ENCODE measurements at places on chromosomes 13 and 19. TPM values are rescaled to one million over a fixed set of nuclear protein-coding genes. Genes with fewer than 3 reads are reported as not detected.

AMH gene
- not detected for total RNA-seq

ATP8A2 gene
- 1.4 TPM for total RNA-seq

PGLYRP1 gene
- total RNA-seq = not detected

SELENOW gene
- total RNA-seq = 186 TPM

ADPRHL1 gene
- 6.0 TPM for total RNA-seq

ICAM1 gene
- 7.7 TPM for total RNA-seq

CEACAM8 gene
- total RNA-seq = 0.11 TPM

HIPK4 gene
- total RNA-seq = not detected

ZNF565 gene
- 10.8 TPM for total RNA-seq

UNC13A gene
- total RNA-seq = 0.48 TPM

IZUMO1 gene
- not detected for total RNA-seq

CCDC169 gene
- total RNA-seq = 7.0 TPM

NALCN gene
- total RNA-seq = 5.6 TPM

EML2 gene
- total RNA-seq = 16.9 TPM

MEX3D gene
- total RNA-seq = 24.2 TPM

CD209 gene
- total RNA-seq = 6.2 TPM

PKN1 gene
- total RNA-seq = 39.4 TPM
